NCI-H460 (cell line): ENCODE measurements at places on chromosomes 6 and 20. TPM values are rescaled to one million over a fixed set of nuclear protein-coding genes. Genes with fewer than 3 reads are reported as not detected.

The SPATS1 gene
- not detected in 2 replicates for total RNA-seq

GRCh38 chr6:110063594-110064263 lies 85.6 kb downstream of the GPR6 start:
- DNase-seq = no peak

The ADGRF5 gene
- 0.05 TPM in 1 of 2 replicates, not detected in the other for total RNA-seq

- no peak for DNase-seq
Measured at GRCh38 chr20:37914672-37915433, 11.9 kb downstream of the VSTM2L start.

DNA sequence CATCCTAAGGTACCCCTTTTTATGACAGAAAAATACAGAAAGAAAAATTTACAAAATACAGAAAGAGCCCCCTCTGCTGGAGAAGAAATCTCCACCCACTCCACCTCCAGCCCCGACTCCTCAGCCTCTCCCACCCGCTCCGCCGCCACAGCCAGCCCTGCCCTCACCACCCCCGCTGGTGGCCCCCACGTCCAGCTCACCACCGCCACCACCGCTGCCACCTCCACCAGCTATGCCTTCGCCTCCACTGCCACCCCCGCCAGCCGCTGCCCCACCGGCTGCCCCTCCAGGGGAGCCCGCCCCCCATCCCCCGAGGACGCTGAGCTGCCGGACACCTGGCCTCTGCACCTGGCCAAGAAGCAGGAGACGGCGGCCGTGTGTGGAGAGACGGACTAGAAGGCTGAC lies 17.7 kb downstream of the WFDC2 start:
- DNase-seq = no peak

DNA sequence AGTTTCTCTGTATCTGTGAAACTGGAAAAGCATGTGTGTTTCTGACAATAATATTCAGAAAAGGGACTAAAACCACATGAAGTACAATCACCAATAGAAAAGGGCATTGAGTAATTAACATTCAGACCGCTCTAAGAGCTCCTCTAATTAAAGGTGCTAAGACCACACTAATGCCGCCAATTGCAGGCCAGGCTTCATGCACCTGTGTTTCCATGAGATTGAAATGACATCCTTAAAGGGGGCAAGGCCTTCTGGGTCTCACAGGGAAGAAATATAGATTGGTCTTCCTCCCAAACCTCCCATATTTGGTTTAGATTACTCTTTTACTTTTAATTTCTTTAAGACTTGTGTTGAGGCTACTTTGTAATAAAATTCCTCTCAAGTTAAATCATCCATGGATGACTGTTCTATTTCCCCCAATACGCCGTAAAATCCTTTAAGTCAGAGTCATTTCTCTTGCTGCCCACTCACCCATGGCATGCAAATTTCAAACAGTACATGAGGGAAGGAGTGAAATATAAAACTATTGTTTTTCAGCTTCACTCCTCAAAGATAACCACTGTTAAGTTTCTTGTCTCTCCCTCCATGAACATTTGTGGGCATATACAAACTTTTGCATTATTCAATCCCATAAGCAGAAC lies 110.6 kb downstream of the UBE3D start:
- DNase-seq = no peak

The KIFC1 gene
- total RNA-seq = 14.7 and 16.9 TPM in 2 replicates

DNA sequence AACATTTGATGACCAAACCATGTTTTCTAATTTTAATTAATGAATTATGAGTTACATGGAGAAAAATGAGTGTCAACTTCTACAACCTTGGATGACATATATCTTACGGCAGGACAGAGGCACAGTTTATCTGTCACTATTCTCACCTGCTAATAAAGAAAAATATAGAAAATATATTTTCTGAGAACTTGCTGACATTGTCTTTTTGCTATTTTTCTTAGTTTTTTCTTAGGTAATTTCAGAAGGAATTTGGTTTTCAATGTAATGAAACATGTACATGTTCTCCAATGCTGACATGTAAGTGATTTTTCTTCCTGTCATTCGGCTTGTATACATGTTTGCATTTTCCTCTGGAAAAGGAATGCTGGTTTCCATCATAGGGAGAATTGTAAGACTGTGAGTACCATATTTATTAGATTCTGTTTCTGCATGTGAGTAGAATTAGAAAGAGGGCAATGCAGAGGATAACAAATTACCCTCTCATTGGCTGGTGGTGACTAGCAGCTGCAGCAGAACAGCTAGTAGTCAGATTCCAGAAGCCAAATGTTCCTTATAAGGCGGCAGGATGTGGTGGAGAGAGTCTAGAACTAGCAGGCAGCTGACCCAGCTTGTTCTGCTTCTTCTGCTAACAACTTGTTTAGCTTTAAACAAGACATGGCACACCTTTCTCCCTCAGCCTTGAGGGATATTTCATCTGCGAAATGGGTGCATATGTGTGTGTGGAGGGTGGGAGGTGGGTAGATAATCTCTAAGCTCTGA lies 132.8 kb upstream of the SPACA1 start:
- DNase-seq = no peak

The DEFB132 gene
- total RNA-seq = not detected in 2 replicates

GRCh38 chr20:44532259-44532980 lies 10.6 kb upstream of the SERINC3 start:
- DNase-seq = no peak

DNA sequence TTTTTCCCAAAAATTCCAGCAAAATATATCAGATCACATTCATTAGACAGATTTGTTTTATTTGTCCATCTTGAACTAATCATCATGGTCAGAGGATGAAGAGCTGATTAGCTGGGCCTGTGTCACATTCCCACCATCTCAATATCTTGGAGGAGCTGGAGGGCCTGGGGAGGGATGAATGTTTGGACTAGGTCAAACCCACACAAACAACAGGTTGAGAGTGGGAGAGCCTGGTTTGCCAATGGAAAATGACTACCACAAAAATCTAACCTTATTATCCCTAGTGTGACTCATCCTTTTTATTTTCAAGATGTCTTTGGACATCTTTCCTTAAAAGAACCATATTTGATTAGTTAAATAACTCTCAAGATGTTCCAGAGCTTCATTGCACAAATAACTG lies 242.4 kb downstream of the OGFRL1 start:
- no peak for DNase-seq

- no peak for DNase-seq
Measured at GRCh38 chr6:125274935-125275334, 26.8 kb downstream of the HDDC2 start.

DNA sequence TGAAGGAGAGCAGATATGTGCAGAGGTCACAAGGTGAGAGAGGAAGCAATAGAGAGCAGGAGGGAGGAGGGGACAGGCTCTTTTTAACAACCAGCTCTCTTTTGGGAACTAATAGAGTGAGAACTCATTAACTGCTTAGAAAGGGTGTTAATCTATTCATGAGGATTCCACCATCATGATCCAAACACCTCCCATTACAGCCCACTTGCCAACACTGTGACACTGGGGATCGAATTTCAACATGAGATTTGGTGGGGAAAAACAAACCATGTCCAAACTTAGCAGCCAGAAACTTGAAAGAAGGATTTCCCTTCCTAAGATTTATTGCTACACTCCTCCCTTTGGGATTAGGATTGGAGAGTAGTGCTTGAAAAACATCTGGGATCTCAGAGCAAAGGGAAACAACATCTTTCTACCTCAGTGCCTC lies 135.5 kb upstream of the PLCB4 start:
- no peak for DNase-seq

GRCh38 chr6:2939315-2940009 lies 31.9 kb downstream of the SERPINB6 start:
- no peak for DNase-seq

- DNase-seq = no peak
Measured at GRCh38 chr6:121319603-121320002, 14.7 kb downstream of the TBC1D32 start.

DNA sequence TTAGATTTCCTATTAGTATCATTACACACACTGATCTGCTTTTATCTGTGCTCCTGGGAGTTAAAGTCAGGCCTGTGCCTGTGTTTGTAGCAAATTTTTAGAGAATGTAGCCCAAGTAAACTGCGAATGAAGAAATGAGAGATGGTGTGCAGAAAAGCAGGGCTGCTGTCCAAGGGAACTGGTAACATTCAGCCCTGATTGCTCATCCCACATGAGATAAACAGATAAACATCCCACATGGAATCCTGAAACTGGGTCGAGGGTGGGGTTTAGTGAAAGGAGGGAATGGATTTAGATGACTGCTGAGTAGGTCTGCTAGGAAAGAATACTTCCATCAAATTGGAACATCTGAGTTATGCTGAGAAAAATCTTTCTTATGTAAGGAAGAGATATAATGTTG lies 69.1 kb downstream of the GRIK2 start:
- DNase-seq = no peak

The SYCP2 gene
- 1.3 and 2.6 TPM in 2 replicates for total RNA-seq

DNA sequence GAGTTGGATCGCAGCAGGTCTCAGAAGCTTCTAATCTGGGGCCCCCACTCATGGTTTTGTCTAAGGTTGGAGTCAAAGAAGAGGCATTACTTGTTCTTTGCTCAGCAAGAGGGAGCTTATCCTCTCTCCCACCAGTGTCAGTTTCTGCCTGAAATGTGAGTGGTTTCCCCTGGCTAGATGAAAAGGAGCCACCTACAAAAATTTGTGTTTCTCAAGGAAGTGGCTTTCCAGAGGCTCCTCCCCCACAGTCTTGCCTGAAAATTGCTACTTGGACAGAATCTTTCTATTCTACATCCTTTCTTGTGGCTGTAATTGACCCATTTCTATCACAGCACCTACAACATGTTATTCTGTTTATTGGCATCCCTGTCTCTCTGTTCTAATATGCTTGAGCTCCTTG lies 37.9 kb downstream of the SCML4 start:
- no peak for DNase-seq

The CNKSR3 gene
- 6.1 and 6.3 TPM in 2 replicates for total RNA-seq

The NFYA gene
- 11.8 and 13.6 TPM in 2 replicates for total RNA-seq

- DNase-seq = no peak
Measured at GRCh38 chr20:3787324-3788014, 929 bp upstream of the CENPB start.

GRCh38 chr6:131657630-131658111 lies 20.6 kb downstream of the ENPP3 start:
- DNase-seq = no peak

The RIN2 gene
- total RNA-seq = 40.8 and 42.4 TPM in 2 replicates

- no peak for DNase-seq
Measured at GRCh38 chr6:168704678-168705077, 263.7 kb downstream of the SMOC2 start.

DNA sequence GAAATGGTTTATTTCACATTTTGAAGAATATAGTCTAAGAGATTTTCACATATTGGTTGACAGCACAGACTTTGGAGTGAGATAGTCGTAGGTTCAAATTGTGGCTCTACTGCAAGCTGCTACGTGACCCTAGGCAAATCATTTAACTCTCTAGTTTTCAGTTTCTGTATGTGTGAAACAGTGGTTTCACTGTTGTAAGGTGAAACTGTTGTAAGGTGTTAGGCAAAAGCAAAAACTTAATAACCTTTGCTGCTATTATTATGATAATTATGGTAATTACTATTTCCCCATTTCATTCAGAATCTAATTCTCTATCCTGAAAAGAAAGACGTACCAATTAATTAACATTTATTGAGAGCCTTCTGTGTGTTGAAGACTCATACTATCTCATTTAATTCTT lies 144.2 kb downstream of the REV3L start:
- DNase-seq = no peak

- DNase-seq = no peak
Measured at GRCh38 chr6:130105996-130106704, 87.8 kb downstream of the L3MBTL3 start.

- no peak for DNase-seq
Measured at GRCh38 chr6:5712349-5713215, 294.1 kb downstream of the NRN1 start.

The CDKAL1 gene
- total RNA-seq = 10.3 and 12.3 TPM in 2 replicates

DNA sequence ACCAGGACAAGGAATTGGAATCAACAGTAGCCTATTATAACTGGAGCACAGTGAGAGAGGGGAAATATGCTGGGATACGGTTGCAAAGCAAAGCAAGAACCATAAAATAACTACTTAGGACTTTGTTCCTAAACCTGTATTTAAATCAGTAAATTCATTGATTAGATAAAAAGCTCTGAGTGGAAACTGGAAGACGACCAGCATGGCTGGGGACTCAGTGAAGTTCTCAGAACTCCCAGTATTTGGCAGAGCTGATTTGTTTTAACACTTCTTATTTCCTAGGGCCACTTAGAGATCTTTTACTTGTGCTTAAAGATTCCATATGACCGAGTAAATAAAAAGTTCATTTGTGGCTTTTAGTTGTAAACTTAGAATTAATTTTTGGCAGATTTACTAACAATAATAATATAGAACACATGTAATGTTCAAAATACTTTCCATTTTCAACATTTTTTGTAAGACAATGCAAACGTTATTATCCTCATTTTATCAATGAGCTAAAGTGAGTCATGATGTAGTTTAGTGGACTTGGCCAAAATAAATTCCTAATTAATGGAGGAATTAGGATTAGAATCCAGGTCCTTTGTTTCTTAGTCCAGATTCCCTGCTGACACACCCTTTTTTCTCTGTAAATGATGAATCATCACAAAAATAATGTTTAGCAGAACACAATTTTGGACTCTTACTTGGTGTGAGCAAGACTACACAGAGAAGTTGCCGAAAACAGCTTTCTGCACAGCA lies 392.9 kb downstream of the GJA1 start:
- DNase-seq = no peak

DNA sequence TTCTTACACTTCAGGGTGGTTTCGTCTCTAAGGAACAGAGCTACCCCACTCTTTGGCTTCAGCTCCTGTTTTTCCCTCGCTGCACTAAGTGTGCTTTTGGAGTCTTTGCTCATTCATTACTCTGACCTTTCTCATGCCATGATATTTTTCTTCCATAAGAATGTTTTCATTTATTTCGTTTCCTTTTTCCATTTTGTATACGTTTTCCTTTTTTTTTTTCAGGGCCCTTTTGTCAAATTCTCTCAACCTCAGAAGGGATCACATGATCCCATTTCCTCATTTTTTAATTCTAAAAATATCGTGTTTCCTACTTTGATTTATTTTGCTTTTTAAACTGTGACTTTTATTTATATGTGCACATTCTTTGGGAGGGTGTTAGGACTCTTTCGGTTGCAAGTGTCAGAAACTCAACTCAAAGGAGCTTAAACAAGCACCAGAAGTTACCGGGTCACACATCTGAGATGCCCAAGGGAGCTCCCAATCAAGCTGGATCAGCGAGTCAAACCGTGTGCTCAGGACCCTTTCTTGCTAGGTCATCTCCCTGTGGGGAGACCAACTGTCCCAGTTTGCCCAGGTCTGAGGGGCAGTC lies 40.6 kb downstream of the GCNT2 start:
- DNase-seq = no peak

- no peak for DNase-seq
Measured at GRCh38 chr20:9458138-9458796, 56.1 kb upstream of the LAMP5 start.

GRCh38 chr6:141354191-141354955 lies 778.4 kb upstream of the GJE1 start:
- no peak for DNase-seq

DNA sequence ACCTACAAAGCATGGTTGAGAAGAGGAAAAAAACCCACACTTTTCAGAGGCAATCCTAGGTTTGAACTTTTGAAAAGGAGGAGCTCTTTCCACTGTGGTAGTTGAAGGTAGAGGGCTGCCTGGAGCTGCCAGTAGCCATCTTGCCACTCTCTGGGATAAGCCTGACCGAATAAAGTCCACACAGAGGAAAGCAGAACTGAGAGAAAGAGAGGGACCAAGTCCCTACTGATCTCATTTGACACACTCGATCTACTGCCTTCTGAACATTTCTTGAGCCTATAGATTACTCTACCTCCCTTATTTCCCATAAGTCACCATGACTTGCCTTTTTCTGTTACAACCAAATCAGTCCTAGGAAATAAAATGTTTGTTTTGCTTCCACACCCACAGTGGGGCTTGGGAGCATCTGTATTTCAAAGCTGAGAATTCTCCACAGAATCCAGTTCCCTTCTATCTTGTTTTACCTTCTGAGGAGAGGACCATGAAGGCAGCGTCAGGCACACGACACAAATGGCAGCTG lies 147.0 kb upstream of the PTPRK start:
- DNase-seq = no peak
